ENCODE measurements at places on chromosomes 7 and 10.

- DNase-seq, result no peak
These were observed 25.9 kb downstream of the GPRIN2 start for GRCh38 chr10:46530249-46531186.

DNA sequence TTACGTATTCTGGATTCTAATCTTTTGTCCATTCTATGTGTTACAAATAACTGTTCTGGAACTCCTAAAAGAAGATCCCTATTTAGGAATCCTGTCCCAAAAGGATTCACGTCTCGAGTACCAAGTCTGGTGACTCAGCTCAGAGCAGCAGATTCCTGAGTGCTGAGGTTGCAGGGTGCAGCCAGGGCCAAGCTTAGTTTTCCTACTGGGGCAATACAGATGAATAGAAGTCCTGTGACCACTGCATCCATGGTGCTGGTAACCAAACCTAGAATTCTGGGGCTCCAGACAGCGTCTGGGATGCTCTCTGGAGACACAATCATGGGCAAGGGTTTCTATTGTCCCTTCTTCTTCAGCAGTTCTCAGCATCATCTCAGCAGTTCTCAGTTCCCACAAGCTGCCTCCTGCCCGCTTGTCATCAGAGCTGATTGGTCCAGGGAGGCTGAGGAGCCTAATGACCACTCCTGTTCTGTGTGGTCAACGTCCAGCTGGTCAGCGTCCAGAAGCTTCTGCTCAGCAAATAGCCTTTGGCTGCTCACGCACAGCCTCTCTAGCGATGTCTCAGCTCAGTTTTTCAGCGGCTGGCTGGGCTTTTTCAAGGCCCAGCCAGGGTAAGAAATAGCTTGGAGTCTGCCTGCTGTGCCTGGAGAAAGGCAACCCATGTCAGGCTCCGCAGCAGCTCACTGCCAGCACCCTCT is 50.4 kb upstream of the C7orf33 start:
- peak; percentile 15 for DNase-seq

DNA sequence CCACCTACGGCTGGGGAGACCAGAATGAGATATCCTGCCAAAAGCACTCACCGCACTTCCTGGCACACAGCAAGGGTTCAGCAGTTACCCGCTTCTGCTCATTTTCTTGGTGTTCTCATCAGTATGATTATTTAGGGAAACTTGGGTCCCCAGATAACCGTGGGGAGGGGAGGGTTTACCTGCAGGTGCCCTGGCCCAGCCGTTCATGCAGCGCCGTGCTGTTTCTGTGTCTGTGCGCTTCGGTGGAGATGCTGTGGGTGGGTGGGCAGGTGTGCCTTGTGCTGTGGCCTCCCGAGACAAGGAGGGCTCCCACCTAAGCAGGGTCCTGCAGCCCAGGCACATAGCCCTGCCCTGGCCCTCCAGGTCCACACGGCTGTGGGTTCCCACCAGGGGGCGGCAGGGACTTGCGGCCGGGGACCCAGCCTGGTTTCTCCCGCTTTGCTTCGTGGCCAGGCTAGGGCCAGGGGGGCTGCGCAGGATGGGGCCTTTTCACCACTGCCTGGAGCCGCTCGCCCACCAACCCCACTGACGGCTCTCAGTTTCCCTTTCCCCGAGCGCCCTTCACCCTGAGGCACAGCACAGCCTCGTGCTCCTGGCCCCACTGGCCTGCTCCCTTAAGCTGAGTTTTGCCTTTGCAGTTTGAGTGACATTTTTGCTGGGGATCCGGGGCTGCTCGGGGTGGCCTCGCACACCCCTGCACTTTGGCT is 78.5 kb downstream of the LHPP start:
- peak; percentile 61 for DNase-seq

DNA sequence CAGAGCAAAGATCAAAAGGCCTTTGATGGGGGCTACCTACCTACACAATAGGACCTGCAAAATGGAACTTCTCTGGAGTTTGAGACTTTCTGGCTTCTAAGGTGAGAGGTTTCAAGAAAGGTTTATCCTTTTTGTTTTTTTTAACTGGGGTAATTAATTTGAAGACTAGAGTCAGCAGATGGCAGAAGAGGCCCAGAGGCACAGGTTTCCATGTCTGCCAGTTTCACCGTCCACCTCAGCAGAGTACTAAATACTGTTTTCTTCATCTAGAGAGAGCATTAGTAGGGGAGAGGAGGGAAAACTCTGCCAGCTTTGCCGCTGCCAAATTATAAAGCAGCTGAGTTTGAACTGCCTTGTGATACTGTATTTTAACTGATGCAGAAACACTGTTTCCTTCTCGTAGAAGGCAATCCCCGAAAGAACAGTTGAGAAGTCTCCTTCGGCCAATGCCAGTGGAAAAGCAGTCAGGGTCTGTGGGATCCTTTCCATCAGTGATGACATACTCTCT is 138.7 kb downstream of the SLC25A13 start:
- DNase-seq, result no peak

DNA sequence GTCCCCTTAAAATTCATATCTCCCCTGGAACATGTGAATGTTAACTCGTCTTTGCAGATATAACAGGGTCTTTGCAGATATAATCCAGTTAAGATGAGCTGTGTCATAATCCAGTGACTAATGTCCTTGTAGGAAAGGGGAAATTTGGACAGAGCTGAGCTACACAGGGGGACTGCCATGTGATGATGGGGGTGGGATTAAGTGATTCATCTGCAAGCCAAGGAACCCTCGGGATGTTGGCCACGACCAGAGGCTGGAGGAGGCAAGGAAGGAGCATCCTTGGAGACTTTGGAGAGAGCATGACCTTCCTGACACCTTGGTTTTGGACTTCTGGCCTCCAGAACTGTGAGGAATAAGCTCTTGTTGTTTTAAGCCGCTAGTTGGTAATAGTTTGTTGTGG is 153.9 kb upstream of the PCBD1 start:
- no peak for DNase-seq

GRCh38 chr7:48179496-48180030 is 8.3 kb downstream of the ABCA13 start:
- DNase-seq, result no peak

GRCh38 chr7:26348234-26348851 is 56.7 kb downstream of the SNX10 start:
- no peak for DNase-seq

DNA sequence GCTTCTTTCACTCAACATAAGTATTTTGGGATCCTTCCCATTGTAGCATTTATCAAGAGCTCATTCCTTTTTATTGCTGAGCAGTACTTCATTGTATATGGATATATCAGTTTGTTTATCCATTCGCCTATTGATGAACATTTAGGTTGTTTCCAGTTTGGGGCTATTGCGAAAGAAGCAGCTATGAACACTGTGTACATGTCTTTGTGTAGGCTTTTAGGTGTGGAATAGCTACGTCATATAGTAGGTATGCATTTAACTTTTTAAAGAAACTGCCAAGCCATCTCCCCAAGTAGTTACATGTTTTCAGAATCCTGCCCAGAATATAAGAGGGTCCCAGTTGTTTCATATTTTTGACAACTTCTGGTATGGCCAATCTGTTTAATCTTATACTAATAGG is 468.1 kb downstream of the IPMK start:
- DNase-seq, result no peak

DNA sequence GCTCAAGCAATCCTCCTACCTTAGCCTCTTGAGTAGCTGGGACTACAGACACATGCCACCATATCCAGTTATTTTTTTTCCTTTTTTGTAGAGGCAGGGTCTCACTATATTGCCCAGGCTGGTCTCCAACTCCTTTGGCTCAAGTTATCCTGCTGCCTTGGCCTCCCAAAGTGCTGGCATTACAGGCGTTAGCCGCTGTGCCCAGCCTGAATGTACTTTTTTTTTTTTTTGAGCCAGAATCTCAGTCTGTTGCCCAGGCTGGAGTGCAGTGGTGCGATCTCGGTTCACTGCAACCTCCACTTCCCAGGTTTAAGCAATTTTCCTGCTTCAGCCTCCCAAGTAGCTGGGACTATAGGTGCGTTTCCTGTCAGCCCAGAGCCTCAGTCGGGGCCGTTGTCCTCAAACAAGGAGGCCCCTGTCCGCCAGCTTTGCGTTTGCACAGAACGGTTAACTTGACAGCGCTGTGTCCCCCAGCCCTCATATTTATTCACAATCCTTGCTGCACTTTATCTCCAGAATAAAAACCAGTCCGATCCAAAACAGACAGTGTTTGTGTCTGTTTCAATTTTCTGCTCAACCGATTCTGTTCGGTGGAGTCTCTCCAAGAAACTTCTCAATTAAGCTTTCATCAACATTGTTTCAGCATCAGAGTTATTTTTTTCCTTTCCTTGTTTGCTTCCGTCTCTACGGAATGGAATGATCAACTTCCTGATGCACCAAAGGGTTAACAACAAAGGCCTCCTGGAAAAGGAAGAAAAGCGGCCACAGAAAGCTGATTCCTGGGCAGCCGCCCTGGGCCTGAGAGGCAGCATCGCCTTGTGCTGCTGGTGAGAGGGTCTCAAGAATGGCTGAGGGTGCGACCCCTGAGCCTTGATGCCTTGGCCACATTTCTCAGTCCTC is 64.5 kb downstream of the PDIA4 start:
- no peak for DNase-seq

DNA sequence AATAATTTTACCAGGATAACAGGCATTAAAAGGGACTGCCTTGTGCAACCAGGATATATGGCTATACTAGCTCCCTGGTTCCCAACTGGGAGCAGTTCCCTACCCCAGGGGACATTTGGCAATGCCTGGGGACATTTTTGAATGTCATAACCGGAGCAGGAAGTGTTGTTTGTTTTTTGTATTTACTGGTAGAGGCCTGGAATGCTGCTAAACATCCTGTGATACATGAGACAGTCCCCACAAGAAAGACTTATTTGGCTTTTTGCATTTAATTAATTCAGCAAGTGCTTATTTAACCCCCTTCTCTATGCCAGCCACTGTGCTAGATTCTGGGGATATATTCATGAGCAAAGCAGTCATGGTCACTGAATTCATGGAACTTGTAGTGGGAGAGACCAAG is 181.2 kb downstream of the BBS9 start:
- DNase-seq, result no peak

DNA sequence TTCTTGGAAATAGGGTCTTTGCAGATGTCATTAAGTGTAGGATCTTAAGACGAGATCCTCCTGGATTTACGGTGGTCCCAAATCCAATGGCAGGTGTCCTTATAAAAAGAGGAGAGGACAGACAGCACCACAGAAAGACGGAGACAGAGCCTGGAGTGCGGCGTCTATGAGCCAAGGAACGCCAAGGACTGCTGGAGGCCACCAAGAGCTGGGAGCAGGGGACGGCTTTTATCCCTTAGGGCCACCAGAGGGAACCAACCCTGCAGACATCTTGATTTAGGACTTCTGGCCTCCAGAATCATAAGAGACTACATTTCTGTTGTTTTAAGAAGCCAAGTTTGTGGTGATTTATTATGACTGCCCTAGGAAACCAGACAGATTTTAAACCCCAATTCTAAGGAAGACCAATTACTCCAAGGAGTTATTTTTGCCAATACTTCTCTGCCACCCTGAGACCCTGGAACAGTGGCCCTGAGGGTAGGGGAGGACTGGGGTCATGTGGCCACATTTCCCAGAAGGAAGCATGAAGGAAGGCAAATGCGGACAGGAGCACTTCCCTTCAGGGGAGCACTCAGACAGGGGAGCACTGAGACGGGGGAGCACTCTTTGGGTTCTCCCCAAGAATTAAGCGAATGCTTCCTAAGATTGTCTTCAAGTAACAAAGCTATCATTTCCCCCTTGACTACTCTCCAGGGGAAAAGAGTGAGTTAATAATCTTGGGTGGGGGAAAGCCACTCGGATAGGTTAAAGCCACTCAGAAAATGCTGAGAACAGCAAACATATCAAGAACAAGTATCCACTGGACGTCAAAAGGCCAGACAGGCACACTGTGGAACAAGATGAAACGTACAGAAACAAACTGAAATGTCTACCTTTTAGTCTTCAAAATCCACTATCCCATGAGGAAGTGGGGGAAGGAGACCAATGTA is 67.5 kb downstream of the CHST15 start:
- peak; percentile 58 for DNase-seq

GRCh38 chr10:4241724-4242345 is 456.8 kb upstream of the KLF6 start:
- peak; percentile 76 for DNase-seq

GRCh38 chr7:2738766-2739549 is 51.0 kb downstream of the AMZ1 start:
- no peak for DNase-seq

- DNase-seq, result no peak
These were observed 789.4 kb downstream of the TYW1 start for GRCh38 chr7:67786021-67786420.

DNA sequence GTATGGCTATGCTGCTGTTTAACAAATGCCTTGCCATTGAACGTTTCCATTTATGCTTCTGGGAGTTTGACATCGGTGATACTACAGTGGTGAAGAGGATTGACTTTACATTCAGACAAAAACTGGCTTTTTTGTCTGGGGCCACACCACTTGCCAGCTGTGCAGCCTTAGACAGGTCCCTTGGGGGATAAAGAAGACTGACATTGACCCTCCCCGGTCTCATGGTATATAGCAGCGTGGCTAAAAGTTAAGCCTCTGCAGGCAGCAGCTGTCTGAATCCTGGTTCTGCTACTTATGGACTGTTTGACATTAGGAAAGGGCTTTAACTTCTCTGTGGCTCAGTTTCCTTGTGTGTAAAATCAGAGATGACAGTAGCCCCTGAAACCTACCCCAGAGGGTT is 42.0 kb upstream of the PTF1A start:
- DNase-seq, result no peak

DNA sequence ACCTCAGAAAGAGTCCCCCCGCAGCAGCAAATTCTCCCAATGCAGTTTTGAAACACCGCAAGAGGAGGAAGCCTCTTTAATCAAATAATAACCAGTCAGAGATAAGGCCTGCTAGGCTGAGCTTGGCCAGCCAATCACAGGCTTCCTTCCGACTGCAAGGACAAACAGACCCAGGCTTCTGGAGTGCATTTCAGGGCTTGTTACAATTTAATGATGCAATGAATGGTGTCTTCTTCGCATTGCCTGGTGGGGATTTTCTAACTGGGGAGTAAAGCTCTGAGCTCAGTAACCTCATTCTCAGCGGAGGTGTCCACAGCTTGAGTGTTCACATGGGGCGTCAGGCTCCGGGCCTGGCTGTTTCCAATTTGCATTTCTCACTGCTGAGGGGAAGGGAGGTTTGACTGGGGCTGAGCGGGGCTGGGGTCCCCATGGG is 31.8 kb upstream of the GPAM start:
- no peak for DNase-seq

DNA sequence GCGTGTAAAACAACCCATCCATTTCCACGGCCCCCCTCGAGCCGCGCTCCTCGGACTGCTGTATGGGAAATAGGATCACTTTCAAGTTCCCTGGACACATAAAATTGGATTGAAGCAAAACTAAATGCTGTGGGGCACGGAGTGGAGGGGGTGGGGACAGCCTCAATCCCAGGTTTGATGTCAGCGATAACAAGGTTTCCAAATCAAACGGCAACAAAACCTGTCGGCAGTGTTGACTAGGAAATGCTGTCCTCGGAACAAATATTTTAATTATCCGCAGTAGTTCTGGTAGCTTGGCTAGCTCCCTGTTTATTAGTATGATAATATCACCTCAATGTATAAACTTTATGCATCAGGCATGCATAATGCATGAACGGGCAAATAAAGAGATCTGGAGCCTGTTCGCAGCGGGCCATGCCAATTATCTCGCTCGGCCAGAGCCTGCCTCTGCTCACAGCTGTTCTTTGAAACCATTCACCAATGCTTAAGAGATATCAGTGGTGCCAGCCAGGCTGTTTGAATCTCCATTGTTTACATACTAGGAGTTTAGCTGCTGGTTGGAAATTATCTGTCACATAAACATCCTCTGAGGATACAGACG is 161.1 kb downstream of the PAXIP1 start:
- DNase-seq, result no peak
